Right renal pelvis (tissue), 4 donors: ENCODE measurements at places on chromosomes 13 and 19.

- no peak for DNase-seq
Observed at GRCh38 chr13:22915442-22916082, 265.2 kb upstream of the SGCG start.

DNA sequence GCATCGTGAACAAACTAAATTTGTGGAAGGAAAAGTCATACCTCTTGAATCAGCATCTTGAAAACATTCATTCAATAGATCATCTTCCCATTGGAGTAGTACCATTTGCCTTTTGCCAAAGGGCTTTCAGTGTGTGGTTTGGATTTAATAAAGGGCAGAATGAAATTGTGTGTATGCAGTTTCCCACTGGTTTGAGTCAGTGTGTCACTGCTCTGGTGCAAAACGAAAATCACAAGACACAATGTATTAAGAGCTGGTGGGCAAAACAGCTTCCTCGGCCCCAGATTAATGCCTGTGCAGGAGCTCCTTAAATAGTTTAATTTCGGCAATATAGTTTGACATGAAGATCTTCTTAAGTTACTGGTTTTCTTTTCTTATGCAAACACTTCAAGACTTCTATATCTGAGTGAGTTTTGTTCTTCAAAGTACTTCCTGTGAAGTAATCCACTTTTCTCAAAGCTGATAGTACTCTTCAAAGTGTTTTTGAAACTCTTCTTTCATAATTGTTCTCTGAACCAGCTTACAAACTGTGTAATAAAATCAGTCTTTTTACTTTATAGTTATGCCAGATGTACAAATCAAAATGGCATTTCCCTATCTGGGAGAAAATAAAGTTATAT, 32.1 kb downstream of the RASL11A start:
- no peak for DNase-seq

- DNase-seq, result no peak
Observed at GRCh38 chr13:30697177-30697953, 38.0 kb upstream of the ALOX5AP start.

DNA sequence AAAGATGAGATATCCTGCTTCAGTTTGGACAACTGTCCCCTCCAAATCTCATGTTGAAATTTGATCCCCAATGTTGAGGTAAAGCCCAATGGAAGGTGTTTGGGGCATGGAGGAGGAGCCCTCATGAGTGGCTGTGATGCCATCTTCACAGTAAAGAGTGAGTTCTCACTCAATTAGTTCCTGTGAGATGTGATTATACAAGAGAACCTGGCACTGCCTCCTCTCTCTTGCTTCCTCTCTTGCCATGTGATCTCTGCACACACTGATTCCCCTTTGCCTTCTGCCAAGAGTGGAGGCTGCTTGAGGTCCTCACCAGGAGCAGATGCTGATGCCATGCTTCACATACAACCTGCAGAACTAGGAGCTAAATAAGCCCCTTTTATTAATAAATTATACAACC, 86.9 kb downstream of the HSPH1 start:
- DNase-seq, result no peak

GRCh38 chr19:46745521-46746280, at the start of gene FKRP:
TSS of gene FKRP (plus strand) at chr19:46746057. CDS start at chr19:46755451, 9,394 bp downstream.
- DNase-seq, result no peak

DNA sequence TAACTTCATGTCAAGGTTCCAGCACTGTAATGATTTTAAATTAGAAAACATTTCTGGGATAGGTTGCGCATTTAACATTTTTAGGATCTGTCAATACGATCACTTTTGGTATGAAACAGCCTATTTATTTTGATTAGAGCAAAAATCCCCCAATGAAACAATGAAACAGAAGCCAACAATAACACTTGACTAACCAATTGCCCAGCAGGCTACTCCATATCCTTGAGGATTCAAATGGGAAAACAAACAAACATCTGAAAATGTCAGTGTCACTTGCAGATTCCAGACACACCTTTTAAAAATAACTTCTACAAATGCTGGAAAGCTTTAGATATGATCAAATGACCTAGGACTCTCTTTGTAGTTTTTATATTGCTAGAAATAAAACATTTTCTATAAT, 1412.5 kb upstream of the PRR20A start:
- no peak for DNase-seq

- DNase-seq, result no peak
Observed at GRCh38 chr13:112893570-112894422, 75.2 kb upstream of the MCF2L start.

- DNase-seq, result peak; percentile 42
Observed at GRCh38 chr13:98050041-98050466, 92.8 kb upstream of the FARP1 start.

DNA sequence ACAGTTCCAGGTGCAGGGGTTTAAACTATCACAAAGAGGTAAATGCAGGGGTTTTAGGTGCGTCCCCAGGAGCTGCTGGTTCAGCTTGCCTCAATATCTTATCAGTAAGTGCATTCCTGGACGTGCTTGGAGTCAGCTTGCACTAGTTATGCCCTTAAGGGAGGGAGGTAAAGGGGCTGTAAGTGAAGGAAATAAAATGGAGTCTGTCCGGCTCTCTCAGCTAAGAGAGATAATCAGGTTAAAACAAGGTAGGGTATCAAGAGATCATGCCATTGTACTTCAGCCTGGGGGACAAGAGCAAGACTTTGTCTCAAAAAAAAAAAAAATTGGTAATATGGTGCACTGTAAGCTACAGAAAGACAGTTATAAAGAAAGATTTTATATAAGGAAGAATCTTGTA, 69.7 kb downstream of the ZNF100 start:
- no peak for DNase-seq

DNA sequence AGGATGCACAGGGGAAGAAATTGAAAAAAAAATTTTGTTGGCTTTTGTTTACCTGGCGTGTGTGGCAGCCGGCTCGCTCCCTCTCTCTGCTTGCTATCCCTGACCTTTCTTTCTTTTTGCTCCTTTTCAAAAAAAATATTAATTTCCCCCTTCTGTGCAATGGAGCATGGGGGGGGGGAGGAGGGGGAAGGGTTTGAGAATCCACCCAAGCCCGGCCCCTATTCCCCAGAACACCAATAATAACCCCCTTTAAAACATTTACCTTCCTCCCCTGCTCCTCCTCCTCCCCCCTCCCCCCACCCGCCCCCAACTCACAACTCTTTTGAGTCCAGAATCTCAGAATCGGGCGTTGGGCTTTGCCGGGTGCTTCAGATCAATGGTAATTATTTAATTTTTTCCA, 28.4 kb downstream of the NFIX start:
- no peak for DNase-seq

GRCh38 chr19:8144273-8144995, 5.0 kb downstream of the FBN3 start:
- no peak for DNase-seq

GRCh38 chr19:737591-738093, 13.3 kb upstream of the MISP start:
- no peak for DNase-seq

DNA sequence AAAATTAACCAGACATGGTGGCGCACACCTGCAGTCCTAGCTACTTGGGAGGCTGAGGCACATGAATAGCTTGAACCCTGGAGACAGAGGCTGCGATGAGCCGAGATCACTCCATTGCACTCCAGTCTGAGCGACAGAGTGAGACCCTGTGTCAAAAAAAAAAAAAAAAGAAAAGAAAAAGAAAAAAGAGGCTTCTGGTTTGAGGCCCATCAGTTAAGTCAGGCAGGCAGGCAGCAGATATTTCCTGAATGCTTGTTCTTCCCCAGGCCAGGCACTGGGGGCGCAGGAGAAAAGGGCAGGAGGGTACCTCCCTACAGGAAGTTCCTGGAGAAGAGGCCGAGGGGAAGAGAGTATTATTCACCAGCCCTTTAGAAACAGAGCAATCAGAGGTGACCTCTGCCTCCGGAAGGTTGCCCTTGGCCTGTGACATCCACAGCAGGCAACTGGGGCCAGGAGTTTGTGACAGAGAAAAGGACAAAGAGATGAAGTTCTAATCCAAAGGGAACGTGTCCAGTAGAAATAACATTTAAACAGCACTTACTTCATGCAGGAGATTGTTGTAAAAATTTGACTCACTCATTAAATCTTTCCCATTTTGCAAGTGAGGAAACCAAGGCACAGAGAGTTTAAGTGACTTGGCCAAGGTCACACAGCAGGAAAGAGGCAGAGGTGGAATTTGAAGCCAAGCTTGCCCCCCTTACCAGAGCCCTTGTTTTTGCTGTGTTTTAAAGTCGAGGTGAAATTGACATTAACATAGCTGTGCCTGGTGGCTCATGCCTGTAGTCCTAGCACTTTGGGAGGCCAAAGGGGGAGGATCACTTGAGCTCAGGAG, 4.3 kb upstream of the RLN3 start:
- DNase-seq, result no peak

GRCh38 chr19:32339423-32339822, 6.0 kb upstream of the ZNF507 start:
- no peak for DNase-seq

- no peak for DNase-seq
Observed at GRCh38 chr13:21348488-21349120, 110.5 kb downstream of the ZDHHC20 start.

DNA sequence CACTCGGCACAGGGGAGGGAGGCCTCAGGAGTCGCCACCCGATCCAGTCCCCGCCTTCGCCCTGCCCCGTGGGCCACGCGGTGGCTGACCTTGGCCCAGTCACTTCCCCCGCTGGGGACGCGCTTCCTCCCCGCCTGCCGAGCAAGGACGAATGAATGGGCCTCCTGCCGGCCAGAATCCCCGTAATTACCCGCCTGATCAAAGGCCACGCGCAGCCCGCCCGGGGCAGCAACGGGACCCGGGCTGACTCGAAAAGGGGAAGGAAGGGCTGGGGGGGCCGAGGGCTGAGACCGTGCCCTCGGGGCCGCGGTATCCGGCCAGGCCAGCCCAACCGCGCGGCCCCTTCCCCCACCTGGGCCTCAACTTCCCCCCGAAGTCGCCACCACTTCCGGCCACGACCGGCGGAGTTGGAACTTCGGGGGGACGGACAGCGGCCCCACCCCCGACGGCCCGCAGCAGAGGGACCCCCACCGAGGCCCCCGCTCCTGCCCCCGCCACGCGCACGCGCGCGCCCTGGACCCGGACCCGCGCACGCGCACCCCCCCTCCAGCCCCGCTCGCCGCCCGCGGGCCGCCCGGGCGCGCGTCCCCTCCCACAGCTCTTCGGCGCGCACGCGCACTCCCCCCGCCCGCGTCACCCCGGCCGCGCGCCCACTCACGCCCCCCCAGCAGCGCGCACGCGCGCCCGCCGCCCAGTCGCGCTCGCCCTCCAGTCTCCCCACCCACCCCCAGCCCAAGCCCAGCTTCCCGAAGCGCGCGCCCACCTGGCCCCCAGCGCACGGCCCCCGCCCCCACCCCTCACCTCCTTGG, 520 bp downstream of the ZNF787 start:
- no peak for DNase-seq

- DNase-seq, result no peak
Observed at GRCh38 chr13:113013303-113013702, 44.3 kb downstream of the MCF2L start.

GRCh38 chr13:52862358-52863206, 14.1 kb upstream of the PCDH8 start:
- no peak for DNase-seq

- no peak for DNase-seq
Observed at GRCh38 chr13:71860547-71861138, 6.4 kb downstream of the DACH1 start.

GRCh38 chr19:791567-792305, 5.5 kb upstream of the PTBP1 start:
- no peak for DNase-seq

GRCh38 chr13:112636401-112636975, 48.5 kb upstream of the TUBGCP3 start:
- DNase-seq, result no peak

DNA sequence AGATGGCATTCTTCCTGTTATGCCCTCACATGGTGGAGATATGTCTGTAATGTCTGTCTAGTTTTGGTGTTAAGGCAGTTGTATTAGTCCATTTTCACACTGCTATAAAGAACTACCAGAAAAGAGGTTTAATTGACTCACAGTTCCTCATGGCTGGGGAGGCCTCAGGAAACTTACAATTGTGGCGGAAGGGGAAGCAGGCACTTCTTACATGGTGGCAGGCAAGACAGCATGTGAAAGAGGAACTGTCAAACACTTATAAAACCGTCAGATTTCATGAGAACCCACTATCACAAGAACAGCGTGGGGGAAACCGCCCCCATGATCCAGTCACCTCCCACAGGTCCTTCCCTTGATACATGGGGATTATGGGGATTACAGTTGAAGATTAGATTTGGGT, 3.2 kb downstream of the ZNF441 start:
- no peak for DNase-seq

GRCh38 chr19:52331757-52332156, 4.3 kb upstream of the ZNF610 start:
- no peak for DNase-seq

- DNase-seq, result no peak
Observed at GRCh38 chr19:19594381-19594780, 24.1 kb downstream of the PBX4 start.

DNA sequence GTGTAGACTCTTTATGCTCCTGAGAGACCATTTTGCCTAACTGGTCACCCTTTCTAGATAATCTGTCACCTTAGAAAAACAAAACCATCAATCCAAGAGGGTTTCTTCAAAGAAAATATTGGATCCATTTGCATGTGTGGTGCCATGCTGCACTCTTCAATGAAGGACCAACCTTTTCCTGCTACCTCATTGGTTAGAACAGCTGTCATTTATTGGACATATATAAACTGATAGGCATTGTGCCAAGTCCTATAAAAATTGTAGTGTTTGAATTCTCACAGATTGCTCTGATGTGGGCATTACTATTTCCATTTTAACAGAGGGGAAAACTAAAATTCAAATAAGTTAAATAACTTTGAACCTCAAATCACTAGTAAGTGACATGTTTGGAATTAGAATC, 333.2 kb downstream of the MYO16 start:
- no peak for DNase-seq

- DNase-seq, result no peak
Observed at GRCh38 chr19:19691683-19692082, 23.0 kb downstream of the ZNF101 start.

- no peak for DNase-seq
Observed at GRCh38 chr19:18478545-18479311, 40.8 kb upstream of the ISYNA1 start.

GRCh38 chr19:11397089-11397610, 13.0 kb upstream of the EPOR start:
- DNase-seq, result no peak

DNA sequence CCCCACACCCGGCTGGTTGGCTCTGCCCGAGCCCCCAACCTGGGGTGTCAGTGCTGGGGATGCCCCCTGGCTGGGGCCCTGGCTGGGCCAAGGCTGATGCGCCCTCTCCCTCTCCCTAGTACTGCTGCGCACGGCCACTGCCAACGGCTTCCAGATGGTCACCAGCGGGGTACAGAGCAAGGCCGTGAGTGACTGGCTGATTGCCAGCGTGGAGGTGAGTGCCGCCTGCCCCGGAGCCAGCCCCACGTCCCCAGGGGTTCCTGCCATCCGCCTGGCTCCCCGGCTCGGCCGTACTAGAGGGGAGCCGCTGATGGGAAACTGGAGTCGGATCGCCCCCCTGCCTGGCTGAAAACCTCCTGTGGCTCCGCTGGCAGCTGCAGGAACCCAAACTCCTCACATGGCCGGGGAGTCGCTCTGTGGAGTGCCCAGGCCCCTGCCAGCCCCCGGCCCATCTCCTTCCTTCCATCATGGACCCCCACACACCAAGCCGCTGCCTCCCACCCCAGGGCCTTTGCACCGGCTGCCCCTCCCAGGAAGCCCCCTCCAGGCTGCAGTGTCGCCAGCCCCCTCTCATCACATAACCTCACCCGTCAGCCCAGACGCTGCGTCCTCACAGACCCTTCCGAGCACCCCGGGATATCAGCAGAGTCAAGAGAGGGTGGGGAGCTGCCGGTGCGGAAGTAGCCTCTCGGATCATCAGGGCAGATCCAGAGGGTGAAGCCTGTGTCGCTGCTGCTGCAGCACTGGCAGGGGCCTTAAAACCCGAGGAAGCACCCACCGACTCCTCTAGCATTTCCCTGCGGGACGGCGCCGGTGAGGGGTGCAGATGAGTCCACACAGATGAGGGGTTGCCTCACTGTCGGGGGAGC, 10.6 kb downstream of the NCLN start:
- no peak for DNase-seq
